Fibroblast of skin of right quadriceps (primary cell): ENCODE measurements at places on chromosomes 5 and 9.

DNA sequence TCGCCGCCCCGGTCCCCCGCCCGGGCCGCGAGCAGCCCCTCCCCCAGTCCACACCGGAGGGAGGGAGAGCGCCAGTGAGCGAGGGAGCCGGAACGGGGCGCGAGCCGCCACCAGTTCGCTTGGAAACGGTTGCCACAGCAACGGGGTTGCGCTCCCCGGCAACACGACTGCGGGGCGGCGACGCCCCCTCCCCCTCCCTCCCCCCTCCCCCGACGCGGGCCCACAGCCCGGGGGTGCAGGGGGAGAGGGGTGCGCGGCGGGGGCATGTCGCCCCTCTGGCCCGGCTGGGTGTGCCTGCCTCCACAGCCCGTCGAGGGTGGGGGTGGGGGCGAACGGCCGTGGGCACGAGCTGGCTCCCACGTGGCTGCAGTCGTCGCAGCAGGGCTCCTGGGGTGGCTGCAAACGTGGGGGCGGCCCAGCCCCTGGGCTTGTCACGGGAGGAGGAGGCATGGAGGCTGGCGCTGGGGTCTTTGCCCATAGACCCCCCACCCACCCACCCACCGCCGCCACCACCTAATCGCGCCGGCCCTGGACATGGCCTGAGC, 524 bp downstream of the PRR7 start:
- peak; percentile 42 for DNase-seq

- DNase-seq = no peak
These were observed 62.7 kb downstream of the ANKRD33B start for GRCh38 chr5:10626473-10627013.

GRCh38 chr9:98150164-98150563, 31.1 kb upstream of the TRIM14 start:
- no peak for DNase-seq

GRCh38 chr9:97807681-97808080, 45.3 kb upstream of the FOXE1 start:
- DNase-seq = no peak

DNA sequence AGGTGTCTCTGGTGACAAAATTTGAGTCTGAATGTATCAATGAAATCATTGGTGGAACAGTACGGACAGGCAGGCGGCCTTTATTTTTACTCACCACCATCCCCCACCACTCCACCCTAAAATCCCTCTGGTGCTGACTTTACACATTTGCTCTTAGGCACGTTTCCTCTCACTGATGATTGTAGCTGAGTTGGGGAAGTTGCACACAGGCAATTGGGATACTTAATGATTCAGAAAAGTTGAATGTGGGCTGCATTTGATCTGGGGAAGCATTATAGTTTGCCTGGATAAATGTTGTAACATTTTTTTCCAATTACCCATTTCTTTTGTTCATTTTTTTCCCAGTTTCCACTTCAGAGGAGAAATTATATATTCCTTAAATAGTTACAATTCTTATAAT, 658.4 kb downstream of the TLR4 start:
- peak; percentile 1 for DNase-seq

DNA sequence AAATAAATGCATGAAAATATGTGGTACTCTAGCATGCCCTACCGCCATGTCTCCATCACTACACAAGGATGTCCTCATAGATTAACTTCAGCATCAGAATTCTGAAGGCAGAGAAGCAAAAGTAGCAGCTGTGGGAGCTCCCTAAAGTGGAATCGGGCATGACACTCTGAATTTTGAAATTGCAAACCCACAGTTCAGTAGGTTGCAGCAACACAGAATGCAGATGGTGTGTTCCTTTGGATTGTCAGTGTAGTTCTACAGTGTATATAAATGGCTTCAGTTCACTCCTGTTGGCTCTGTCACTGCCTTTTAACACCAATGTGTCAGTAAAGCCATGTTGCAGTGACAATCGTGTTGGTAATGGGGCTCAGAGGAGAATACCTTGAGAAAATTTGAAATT, 973.6 kb upstream of the WWC1 start:
- DNase-seq = no peak

- peak; percentile 66 for DNase-seq
These were observed 88.4 kb upstream of the DNAH5 start for GRCh38 chr5:14032918-14033317.

GRCh38 chr5:82265047-82265446, 13.1 kb downstream of the RPS23 start:
- peak; percentile 66 for DNase-seq
